Stimulated activated CD8-positive, alpha-beta memory T cell treated with anti-CD3 and anti-CD28 coated beads, Interleukin-4, amount 100 ng/mL, for 1 hour (primary cell): ENCODE measurements at places on chromosomes 6 and 20.
A peak's percentile ranks its signal among the peaks of the same experiment; 100 is the strongest.

GRCh38 chr6:108902382-108902792, 54.2 kb downstream of the ARMC2 start:
- no peak for DNase-seq

GRCh38 chr6:22199771-22200170, 97.1 kb downstream of the PRL start:
- DNase-seq, result no peak

DNA sequence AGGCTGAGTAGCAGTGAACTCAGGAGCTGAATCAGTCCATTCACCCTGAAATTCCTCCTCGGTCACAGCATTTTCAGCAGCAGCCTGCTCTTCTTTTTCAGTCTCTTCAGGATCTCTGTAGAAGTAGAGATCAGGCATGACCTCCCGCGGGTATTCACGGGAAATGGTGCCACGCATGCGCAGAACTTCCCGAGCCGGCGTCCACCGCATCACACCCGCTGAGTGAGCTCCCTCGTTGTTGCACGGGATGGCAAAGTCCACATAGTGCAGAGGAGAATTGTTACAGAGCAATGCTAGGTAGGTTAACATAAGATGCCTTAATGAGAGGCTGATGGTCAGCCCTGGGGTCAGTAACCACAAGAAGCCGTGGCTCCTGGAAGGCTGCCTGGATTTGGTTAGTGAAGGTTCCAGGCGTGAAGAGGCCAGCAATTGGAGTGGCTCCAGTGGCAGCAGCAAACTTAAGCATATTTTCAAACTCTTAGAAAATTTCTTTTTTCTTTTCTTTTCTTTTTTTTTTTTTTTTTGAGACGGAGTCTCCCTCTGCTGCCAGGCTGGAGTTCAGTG, 113.5 kb upstream of the HDAC2 start:
- no peak for DNase-seq

- no peak for DNase-seq
These were observed 272.9 kb downstream of the PRL start for GRCh38 chr6:22023937-22024336.

DNA sequence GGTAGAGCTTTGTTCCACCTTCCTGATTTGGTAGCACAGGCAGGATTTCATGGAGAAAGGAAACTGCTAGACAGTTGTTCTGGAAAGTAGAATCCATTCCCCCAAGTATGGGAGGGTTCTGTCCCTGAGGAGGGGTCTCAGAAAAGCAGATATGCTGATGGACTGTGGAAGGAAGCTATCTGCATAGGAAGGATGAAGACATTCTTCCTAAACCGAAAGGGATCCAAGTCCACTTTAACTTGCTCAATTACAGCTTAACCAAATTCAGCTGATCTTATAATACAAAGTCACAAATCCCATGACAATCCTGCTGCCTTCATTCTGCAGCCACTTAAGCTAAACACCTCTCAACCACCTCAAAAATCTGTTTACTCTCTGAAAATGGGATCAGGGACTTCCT, 2.6 kb downstream of the MAN1A1 start:
- no peak for DNase-seq

DNA sequence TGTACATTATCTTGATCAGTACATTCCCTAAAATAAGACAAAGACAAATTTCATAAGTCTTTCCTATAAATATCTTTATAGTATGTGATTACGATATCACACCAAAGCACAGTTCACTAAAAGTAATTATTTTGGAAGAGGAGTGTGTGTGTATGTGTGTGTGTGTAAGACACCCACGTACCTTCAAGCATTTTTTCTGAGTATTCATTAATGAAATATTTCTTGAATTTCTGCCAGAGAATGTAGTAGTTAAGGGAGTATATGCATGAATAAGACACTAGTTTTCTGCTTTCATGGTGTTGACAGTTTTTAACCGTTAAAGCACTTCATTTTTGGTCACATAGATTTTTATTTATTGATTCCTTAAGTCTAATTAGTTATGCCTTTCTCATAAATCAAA, 36.8 kb downstream of the MANEA start:
- DNase-seq, result no peak

- no peak for DNase-seq
These were observed 171.1 kb upstream of the SNX9 start for GRCh38 chr6:157651731-157652490.

DNA sequence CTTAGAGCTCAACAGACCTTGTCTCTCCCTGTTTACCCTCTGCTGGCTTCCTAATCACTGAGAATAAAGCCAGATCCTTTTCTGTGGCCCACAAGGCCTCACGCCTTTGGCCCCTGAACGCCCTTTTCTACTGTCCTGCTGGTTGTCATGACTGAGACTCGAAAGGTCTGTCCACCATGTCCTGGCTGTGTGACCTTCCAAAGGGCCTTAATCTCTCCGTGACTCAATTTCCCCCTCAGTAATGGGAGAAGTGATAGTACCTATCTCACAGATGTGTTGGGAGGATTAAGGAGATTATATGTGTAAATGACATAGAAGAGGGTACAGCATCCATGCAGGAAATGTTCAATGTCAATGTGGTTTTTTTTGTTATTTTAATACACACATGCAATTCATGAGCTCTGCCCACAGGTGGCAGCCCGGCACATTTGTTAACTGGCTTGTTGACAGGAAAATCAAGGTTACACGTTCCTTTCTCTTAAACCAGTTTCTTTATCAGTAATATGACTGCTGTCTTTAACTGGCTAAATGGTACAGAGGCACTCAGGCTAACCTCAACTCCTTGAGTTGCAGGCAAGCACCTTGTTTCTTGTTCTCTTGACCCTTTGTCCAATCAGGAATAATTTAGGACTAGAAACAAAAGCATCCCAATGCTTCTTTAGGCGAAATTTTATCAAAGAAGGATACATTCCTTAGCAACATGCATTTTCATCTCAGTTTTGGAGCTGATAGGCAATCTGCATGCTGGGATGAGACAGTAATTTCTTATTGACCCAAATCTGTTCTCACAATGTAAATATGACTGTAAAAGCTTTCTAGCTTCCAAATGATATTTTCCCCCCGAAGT, 16.6 kb downstream of the SLC22A1 start:
- DNase-seq, result peak; percentile 21

DNA sequence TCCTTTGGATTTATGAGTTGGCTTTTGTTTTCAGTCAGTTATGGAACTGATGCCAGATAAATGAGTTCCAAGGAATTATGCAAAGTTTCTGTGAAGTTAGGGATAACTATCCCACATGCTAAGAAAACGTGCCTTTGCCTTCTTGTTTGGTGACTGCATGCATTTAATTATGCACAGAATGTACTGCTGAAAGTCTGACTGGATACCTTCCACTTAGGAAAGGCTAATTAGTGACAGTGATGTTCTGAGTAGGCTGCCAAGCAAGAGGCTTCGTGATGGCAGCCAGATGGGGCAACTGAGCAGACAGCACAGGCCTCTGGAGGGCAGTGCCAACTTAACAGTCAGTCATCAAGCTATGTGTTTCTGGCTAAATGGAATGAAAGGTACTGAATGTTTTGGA, 289.9 kb downstream of the CD109 start:
- no peak for DNase-seq

- no peak for DNase-seq
These were observed 162.7 kb downstream of the GRM4 start for GRCh38 chr6:33983109-33983716.

GRCh38 chr20:11521476-11522365, 396.0 kb upstream of the BTBD3 start:
- no peak for DNase-seq

- no peak for DNase-seq
These were observed 28.1 kb downstream of the TOX2 start for GRCh38 chr20:43942667-43943285.

- DNase-seq, result no peak
These were observed 68.2 kb downstream of the COL9A1 start for GRCh38 chr6:70234561-70235236.

DNA sequence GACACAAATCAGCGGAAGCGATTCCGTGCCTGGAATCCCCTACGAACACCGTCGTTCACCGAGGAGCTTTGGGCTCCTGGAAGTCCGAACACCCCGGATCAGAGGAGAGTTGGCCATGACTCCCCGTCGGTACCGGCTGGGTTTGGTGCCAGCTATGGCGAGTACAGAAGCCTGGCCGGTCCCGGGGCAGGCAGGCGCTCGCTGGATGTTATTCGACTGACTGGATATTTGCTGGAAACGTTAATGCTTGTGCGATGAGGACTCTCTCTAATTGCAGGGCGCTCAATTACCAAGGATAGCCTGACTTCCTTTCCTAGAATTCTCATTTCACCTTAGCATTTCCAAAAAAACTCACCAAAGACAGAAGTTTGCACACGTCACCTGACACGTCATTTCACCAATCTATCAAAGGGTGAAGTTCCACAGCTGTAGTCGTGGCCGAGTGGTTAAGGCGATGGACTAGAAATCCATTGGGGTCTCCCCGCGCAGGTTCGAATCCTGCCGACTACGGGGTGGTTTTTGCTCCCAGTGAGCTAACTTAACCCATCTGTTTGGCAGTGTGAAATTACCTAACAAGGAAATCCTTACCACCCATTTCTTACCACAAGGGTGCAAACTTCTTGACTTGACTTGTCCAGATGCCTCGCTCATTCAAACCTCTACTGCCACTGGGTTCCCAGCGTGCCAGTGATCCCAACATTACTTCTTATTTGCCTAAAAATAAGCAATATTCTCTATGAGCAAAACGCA, 22.7 kb upstream of the ZNF184 start:
- DNase-seq, result no peak

GRCh38 chr6:22251348-22251747, 45.5 kb downstream of the PRL start:
- no peak for DNase-seq

DNA sequence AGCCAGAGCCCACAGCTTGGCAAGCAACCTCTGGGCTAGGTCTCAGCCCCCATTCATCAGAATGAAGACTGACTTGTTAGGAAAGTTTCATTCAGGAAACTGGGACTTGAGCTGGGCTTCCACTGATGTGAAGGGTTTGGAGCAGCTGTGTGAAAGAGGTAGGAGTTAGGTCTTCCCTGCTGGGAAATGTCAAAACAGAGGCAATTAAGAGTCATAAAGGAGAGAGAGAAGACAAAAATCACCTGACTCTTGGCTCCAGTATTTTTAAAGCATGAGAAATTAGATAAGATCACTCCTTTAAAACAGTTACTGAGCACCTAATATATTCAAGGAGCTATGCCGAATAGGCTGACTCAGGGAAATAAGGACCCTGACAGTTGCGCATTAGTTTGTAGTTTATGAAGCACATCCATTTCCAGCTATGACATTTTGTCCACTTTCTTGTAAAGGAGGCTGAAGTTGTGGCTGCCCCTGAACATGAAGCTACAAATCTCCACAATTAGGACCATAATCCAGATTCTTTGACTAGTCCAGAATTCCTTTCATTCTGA, 3.9 kb upstream of the TRIM40 start:
- no peak for DNase-seq

DNA sequence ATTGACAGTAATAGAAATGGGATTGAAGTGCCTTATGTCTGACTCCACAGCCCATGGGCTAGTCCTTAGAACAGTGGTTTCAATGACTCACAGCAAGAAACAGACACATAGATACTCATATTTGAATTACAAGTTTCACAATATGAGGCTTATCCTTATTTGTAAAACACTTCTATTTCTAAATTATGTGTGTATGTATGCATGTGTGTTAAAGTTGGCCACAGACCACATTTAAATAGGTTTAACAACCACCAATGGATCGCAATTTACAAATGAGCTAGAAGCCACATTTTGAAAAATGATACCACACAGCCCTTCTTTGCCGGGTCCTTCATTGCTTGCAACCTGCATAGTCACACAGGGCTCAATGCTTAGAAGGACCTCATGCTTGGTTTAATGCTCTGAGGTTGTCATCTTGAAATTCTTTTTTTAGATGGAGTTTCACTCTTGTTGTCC, 157.8 kb upstream of the PREP start:
- DNase-seq, result no peak

DNA sequence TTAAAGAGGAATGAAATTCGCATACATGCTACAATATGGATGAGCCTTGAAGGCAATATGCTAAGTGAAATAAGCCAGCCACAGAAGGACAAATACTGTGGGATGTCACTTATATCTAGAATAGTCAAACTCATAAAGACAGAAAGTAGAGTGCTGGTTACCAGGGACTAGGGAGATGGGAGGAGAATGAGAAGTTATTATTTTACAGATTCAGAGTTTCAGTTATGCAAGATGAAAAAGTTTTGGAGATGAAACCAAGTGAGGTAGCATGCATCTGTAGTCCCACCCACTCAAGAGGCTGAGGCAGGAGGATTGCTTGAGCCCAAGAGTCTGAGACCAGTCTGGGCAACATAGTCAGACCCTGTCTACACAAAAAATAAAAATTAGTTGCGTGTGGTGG, 82.5 kb upstream of the ARID1B start:
- no peak for DNase-seq

DNA sequence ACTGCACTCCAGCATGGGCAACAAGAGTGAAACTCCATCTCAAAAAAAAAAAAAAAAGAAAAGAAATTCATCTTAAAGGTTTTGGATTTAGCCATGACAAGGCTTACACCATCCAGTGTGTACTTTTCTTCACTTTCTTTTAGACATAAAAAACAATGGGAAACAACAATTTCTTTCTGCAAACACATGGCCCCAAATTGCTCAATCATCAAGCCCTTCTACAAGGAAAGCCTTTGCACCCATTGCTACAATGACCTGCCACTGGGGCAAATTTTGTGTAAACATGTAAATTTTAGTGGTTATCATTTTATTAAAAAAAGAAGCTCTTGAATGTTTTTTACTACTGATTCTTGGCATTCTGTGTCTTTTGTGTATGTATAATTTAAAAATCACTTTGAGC, 131.8 kb upstream of the QKI start:
- DNase-seq, result no peak

GRCh38 chr20:23257848-23258746, 92.5 kb upstream of the NXT1 start:
- no peak for DNase-seq

GRCh38 chr6:52373151-52373690, 11.3 kb downstream of the PAQR8 start:
- no peak for DNase-seq

GRCh38 chr20:34622821-34623451, 54.0 kb downstream of the PIGU start:
- no peak for DNase-seq

GRCh38 chr6:21731411-21732031, 138.0 kb downstream of the SOX4 start:
- DNase-seq, result no peak

- DNase-seq, result no peak
These were observed 211.9 kb upstream of the PMEPA1 start for GRCh38 chr20:57921676-57922075.

DNA sequence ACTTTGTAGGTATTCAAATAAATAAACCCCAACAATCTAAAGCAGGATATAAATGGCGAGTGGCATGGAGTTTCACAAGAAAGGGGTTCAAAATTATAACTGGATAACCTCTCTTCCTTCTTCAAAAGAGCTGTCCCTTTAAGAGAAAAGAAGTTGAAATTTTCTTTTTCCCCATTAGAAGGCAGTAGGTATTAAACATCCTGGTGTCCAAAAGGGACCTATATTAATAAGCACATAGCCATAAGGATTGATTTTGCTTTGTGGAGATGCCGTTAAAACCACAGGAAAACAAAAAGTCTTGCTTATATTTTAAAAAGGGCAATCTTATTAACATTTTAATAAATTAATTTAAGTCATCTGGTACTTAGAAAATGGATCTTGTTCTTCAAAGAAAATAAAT, 76.5 kb downstream of the LYRM4 start:
- no peak for DNase-seq
